ENCODE measurements at places on chromosomes 13 and 19.

DNA sequence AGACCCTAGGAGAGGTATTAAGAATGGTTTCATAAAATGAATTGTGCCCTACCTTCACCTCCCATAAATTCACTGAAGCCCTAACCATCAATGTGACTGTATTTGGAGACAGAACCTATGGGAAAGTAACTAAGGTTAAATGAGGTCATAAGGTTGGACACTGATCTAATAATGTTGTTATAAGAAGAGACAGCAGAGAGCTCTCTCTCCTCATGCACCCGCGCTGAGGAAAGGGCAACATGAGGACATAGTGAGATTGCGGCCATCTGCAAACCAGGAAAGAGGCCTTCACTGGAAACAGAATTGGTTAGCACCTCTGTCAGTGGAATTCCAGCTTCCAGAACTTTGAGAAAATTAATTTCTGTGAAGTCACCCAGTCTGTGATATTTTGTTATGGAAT, 1396.1 kb upstream of the MIR17HG start:
- no peaks in the 10 kb centered on the region for H3K27me3 ChIP-seq
- H3K4me1 ChIP-seq = no peaks in the 10 kb centered on the region
- no peak for DNase-seq
- H3K36me3 ChIP-seq = no peaks in the 10 kb centered on the region
- no peak overlapping the region for H3K4me3 ChIP-seq

GRCh38 chr13:77545626-77546412, 10.3 kb downstream of the SCEL start:
- no peak overlapping the region for H3K27ac ChIP-seq
- DNase-seq = no peak
- H3K36me3 ChIP-seq = no peaks in the 10 kb centered on the region
- no peak overlapping the region for H3K4me3 ChIP-seq

DNA sequence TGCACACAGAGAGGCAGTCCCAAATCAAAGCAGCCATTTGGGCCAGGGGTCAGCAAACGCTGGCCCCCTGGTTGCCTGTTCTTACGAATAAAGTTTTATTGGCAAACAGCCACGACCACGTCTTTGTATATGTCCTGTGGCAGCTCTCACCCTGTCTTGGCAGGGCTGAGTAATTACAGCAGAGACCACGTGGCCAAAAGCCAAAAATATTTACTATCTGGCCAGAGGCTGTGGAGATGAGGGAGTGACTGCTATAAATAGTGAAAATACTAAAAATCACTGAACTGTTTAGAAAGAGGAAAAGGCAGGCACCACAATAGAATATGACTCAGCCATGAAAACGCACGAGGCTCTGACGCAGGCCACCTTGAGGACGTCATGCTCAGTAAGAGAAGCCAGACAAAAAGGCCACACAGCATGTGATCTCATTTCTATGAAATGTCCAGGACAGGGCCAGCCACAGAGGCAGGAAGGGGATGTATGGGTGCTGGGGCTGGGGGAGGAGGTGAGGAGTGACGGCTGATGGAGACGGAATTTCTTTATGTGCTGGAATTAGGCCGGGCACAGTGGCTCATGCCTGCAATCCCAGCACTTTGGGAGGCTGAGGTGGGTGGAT, 29.4 kb downstream of the SMIM24 start:
- H3K27ac ChIP-seq = no peak overlapping the region
- no peaks in the 10 kb centered on the region for H3K27me3 ChIP-seq
- peaks cover 2% of the 10 kb centered on the region for H3K4me1 ChIP-seq
- peaks cover 12% of the 10 kb centered on the region for H3K36me3 ChIP-seq

DNA sequence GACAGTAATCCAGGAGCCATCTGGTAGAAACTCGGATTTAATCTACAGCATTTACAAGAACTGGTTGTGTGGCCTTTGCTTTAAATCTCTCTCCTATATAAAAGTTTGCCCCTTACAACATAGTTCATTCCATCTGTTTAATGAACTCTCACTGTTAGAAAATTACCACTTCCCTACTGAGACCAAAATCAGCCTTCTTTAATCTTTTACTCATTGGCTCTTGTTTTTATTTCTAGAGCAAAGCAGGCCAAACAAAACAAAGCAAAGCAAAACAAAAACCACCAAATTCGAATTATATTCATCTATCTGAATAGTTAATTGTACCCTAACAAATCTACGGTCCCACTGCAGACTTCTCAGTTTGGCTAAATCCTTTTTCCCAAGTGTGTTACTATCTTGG, 127.0 kb downstream of the UGGT2 start:
- H3K36me3 ChIP-seq = no peaks in the 10 kb centered on the region
- no peak overlapping the region for H3K27ac ChIP-seq
- H3K27me3 ChIP-seq = no peaks in the 10 kb centered on the region
- no peak overlapping the region for H3K4me3 ChIP-seq

- H3K27ac ChIP-seq = no peak overlapping the region
- no peaks in the 10 kb centered on the region for H3K4me1 ChIP-seq
- peaks cover 17% of the 10 kb centered on the region for H3K36me3 ChIP-seq
Observed at GRCh38 chr13:72970956-72971355, 87.8 kb upstream of the KLF5 start.

DNA sequence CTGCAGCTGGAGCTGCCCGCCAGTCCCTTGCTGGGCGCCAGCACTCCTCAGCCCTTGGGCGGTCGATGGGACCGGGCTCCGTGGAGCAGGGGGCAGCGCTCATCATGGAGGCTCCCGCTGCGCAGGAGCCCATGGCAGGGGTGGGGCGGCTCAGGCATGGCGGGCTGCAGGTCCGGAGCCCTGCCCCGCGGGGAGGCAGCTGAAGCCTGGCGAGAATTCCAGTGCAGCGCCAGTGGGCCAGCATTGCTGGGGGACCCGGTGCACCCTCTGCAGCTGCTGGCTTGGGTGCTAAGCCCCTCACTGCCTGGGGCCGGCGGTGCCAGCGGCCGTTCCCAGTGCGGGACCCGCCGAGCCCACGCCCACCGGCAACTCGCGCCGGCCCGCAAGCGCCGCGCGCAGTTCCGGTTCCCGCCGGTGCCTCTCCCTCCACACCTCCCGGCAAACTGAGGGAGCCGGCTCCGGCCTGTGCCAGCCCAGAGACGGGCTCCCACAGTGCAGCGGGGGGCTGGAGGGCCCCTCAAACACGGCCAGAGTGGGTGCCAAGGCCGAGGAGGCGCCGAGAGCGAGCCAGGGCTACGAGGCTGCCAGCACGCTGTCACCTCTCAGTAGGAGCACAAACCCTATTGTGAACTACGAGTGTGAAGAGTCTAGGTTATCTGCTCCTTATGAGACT, 687.1 kb downstream of the PCDH17 start:
- no peaks in the 10 kb centered on the region for H3K4me1 ChIP-seq
- no peak overlapping the region for H3K4me3 ChIP-seq
- H3K27ac ChIP-seq = no peak overlapping the region
- H3K27me3 ChIP-seq = no peaks in the 10 kb centered on the region

DNA sequence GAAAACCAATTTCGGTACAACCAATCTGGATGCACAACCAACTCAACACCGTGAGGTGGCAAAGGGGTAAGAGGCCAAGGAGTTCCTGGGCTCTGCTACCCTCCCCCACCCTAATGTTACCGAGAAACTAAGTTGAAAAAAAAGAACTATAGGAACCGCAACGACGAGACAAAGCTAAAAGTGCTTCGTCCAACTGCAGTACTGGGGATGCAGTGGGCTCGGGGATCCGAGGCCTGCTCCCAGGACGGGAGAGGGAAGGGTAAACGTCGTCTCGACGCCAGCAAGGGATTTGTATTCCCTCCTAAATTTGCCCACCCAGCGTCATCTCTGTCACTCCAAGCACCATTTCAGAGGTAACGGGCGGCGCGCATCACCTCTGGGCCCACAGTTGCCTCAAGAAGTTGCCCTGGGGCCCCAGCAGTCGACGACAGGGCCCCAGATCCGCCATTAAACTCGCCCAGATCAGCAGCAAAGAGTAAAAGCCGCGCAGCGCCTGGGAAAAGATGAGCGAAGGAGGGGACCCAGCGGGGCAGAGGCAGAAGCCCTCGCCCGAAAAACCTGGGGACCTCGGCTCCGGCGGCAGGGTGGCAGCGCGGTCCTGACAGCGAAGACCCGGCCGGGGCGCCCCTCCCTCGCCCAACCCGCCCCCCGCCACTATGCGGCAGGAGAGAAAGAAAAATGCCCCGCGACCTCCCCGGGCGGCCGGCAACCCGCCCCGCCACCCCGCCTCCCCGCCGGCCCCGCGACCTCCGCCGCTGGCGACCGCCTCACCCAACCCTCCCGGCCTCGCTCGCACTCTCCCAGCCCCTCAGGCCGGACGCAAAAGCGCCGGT, 752 bp downstream of the ZMYM5 start:
- peak overlapping the region; percentile 92 for H3K27ac ChIP-seq
- H3K27me3 ChIP-seq = no peaks in the 10 kb centered on the region
- H3K36me3 ChIP-seq = peaks cover 4% of the 10 kb centered on the region
- peak; percentile 37 for DNase-seq
- peaks cover 17% of the 10 kb centered on the region for H3K4me1 ChIP-seq

GRCh38 chr13:20221772-20222171, 10.3 kb downstream of the GJB6 start:
- H3K27ac ChIP-seq = no peak overlapping the region
- peaks cover 5% of the 10 kb centered on the region for H3K27me3 ChIP-seq
- no peaks in the 10 kb centered on the region for H3K36me3 ChIP-seq
- DNase-seq = no peak

DNA sequence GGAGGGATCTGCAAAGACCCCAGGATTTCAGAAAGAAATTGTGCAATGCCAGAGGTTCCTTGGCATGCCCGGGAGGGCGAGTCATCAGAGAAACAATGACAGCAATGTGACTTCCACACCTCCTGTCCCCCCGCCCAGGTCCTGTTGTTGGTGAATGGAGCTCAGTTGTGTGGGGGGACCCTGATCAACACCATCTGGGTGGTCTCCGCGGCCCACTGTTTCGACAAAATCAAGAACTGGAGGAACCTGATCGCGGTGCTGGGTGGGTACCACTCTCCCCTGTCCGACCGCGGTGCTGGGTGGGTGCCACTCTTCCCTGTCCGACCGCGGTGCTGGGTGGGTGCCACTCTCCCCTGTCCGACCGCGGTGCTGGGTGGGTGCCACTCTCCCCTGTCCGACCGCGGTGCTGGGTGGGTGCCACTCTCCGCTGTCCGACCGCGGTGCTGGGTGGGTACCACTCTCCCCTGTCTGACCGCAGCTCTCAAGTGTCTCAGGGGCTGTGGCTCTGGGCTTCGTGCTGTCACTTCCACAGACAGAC, 5.2 kb upstream of the F10 start:
- H3K27ac ChIP-seq = no peak overlapping the region
- no peak for DNase-seq
- no peak overlapping the region for H3K4me3 ChIP-seq
- no peaks in the 10 kb centered on the region for H3K27me3 ChIP-seq

DNA sequence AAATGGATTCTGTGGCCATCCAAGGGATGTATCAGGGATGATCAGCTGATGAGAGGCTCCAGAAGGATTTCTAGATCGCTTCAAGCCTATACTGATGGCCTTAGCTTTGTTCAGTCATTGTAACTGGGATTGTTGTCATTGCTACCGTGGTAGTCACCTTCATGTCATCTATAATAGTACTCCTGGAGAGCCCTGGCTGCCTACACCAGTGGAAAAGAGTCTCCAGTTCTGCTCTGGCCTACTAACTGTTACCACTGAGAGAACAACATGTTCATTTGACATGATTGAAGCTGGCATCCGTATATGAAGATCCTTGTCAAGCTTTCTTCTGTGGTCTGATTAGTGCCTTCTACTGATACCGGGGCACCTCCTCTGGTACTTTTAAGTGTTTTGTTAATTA, 131.3 kb downstream of the B3GLCT start:
- H3K4me3 ChIP-seq = no peak overlapping the region
- no peaks in the 10 kb centered on the region for H3K27me3 ChIP-seq
- H3K27ac ChIP-seq = no peak overlapping the region

- H3K27ac ChIP-seq = no peak overlapping the region
- DNase-seq = no peak
- H3K27me3 ChIP-seq = no peaks in the 10 kb centered on the region
- H3K4me1 ChIP-seq = peaks cover 9% of the 10 kb centered on the region
- no peaks in the 10 kb centered on the region for H3K36me3 ChIP-seq
Observed at GRCh38 chr13:23969647-23970046, 72.3 kb upstream of the C1QTNF9B start.

- H3K36me3 ChIP-seq = no peaks in the 10 kb centered on the region
- peaks cover 4% of the 10 kb centered on the region for H3K27me3 ChIP-seq
- no peak overlapping the region for H3K27ac ChIP-seq
- DNase-seq = no peak
- H3K4me3 ChIP-seq = no peak overlapping the region
- peaks cover 6% of the 10 kb centered on the region for H3K4me1 ChIP-seq
Observed at GRCh38 chr13:24660023-24660741, 20.0 kb upstream of the ATP12A start.

All from memory B cell (primary cell).